ENCODE measurements at places on chromosomes 6 and 20.

DNA sequence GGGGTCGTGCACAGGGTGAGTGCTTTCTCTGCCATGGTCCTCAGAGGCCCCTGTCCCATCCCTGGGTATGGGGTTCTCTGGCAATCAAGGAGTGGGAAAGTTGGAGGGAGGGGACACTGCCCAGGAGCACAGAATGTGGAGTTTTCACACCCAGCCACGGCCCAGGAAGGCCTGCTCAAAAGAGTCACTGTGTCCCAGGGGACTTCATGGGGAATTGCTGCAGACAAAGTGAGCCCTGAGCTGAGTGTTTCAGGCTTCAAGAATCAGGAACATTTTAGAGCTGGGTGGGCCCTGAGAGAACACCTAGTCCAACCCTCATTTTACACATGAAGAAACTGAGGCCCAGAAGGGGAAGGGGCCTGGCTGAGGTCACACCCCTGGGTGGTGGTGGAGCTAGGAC, 5.7 kb downstream of the MAPK13 start:
- DNase-seq: no peak

GRCh38 chr6:71082033-71082650, 125.3 kb upstream of the B3GAT2 start:
- DNase-seq: peak; percentile 4

GRCh38 chr6:12324748-12325147, 34.6 kb downstream of the EDN1 start:
- DNase-seq: no peak

DNA sequence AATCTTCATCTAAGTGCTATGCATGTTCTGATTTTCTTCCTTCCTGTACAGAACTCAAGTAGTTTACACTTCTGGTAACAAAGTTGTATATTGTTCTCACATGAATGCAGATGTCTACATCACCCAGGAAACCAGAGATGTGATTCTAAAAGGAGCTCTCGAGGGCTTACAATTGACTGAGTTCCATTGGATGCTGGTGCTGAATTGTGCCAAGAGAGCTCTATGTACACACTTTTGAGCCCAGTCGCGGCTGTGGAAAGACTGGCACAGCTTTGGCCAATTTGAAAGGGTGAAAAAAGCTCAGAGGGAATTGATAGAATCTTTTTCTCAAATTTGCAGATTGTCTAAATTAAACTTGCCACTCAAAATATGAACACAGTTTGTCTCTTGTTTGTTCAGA, 340.7 kb downstream of the LMBRD1 start:
- DNase-seq: no peak

DNA sequence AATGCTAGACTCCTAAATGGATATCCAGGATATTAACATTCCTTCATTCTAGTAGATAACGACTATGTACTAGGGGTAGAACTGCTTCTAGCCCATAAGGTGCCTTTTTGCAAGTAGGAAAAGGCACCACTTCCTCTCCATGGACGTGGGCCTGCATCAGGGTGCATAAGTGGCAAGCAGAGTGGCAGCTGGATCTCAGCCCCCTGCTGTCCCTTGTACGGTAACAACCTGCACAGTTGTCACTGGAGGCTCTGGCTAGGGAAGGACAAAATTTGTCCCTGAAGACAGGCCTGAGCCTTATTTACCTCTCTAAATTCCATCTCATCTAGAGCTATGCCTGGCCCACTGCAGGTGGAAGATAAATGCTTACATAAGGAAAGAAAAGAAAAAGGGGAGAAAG, 42.5 kb upstream of the SAYSD1 start:
- DNase-seq: no peak

GRCh38 chr20:9354579-9354978, 159.8 kb upstream of the LAMP5 start:
- DNase-seq: no peak

GRCh38 chr20:58868795-58869194, 16.3 kb downstream of the GNAS start:
- DNase-seq: no peak

DNA sequence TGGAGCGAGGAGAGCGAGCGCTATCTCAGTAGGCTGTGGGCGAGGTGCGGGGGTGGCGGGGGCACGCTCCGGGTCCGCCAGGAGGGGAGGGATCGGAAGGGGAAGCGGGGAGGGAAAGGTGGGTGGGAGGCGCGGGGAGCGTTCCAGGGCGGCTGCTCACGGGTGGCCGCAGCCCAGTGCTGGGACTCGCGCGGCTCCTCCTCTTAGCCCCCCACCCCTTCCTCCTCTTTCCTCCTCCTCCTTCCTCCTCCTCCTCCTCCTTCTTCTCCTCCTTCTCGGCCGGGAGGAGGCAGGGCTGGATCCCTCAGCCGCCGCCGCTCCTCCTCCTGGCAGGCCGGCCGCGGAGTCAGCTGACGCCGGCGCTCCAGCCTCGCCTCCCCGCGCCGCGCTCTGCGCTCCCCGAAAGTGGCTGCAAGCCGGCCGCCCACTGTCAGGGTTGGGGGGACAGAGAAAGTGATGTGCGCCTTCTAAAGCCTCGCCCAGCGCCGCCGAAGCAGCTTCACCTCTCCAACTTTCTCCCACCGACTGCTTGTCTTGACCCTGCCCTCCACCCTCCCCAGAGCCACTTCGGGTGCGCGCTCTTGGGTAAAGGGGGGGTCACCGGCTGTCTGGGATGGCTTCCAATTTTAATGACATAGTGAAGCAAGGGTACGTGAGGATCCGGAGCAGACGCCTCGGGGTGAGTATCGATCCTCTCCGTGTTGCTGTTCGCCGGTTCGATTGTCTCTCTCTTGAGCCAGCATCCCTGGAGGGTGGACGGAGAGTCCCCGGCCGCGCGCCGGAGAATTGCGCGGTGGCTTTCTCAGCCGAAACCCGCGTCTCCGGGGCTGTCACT, at the start of gene DOK5:
TSS of gene DOK5 (plus strand) at position 260 of the 835 bp plus-strand sequence. CDS start at position 614, 354 bp downstream.
- DNase-seq: no peak

GRCh38 chr20:23289724-23290395, 60.7 kb upstream of the NXT1 start:
- no peak for DNase-seq

- no peak for DNase-seq
Observed at GRCh38 chr20:4776079-4776630, 54.4 kb downstream of the PRND start.

DNA sequence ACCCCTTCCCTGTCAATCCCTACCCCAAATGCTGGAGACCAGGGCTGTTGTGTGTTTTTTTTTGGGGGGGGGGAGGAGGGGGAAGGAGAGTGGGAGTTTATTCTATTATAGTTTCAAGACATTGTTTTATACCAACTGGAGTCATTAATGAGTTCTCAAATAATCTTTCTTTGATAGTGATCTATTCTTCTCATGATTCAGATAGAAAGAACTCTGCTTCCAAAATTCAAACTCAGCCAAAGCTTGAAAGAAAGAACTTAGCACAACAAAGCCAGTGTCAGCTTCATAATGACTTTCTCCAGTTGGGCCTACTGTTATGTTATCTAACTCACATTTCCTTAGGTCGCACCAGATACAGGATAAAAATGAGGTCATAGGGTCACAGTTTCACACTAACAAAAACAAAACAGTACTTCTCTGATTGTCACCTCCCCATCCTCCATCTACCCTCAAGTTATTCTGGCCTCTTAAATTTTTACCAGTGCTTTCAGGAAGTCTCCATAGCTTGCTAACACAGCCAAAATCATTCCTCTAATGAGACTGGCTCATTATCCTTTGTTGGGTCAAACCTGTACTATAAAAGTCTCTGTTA, 19.0 kb upstream of the MAP3K7 start:
- DNase-seq: no peak
